ENCODE measurements at places on chromosomes 11 and 22.

GRCh38 chr11:61732705-61733104 lies 19.7 kb upstream of the MYRF start:
- H3K36me3 ChIP-seq: no peaks in the 10 kb centered on the region
- no peak overlapping the region for H3K27ac ChIP-seq
- peaks cover 2% of the 10 kb centered on the region for H3K4me1 ChIP-seq
- no peak for DNase-seq
- H3K27me3 ChIP-seq: no peaks in the 10 kb centered on the region
- no peak overlapping the region for H3K4me3 ChIP-seq

DNA sequence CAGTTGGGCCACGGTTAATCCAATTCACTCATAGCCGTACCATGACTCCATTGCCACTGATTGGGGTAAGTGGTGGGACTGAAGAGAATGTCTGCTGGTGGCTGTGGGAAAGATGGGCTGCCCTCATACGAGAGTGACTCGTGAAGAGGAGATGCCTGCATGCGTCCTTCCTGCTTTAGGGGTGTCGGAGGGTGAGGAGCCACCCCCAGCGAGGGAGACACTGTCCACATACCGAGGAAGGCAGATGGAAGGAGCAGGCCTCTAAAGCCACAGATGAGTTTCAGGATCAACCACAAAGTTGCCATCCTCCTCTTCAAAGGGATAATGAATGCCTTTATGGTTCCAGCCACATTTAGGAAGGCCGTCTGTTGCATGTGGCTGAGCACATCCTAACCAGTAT lies 83.2 kb downstream of the GRIK4 start:
- H3K27me3 ChIP-seq: peaks cover 39% of the 10 kb centered on the region
- no peaks in the 10 kb centered on the region for H3K4me1 ChIP-seq

DNA sequence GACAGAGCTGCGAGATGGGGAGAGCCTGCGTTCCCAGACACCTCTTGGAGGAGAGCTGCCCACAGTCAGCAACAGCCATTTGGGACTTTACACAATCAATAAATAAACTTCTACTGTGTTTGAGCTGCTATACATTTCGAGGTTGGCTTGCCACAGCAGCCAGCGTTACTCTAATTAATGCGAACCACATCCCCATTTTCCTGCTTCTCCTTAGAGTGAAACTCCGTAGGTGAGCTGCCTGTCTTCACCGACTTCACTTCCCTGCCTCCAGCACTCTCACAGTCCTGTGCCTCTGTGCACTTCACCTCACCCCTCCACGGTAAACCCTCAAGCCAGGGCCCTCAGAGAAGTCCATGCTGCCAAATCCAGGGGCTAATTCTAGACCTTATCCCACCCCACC lies 5.9 kb upstream of the SLC22A12 start:
- H3K4me3 ChIP-seq: no peak overlapping the region
- no peak for DNase-seq
- peaks cover 11% of the 10 kb centered on the region for H3K27me3 ChIP-seq
- no peaks in the 10 kb centered on the region for H3K36me3 ChIP-seq
- H3K4me1 ChIP-seq: no peaks in the 10 kb centered on the region

GRCh38 chr11:33697997-33698396 lies 2.6 kb downstream of the C11orf91 start:
- no peak overlapping the region for H3K4me3 ChIP-seq
- peaks cover 17% of the 10 kb centered on the region for H3K4me1 ChIP-seq
- no peak overlapping the region for H3K27ac ChIP-seq
- H3K36me3 ChIP-seq: no peaks in the 10 kb centered on the region
- no peak for DNase-seq
- peaks cover 20% of the 10 kb centered on the region for H3K27me3 ChIP-seq

DNA sequence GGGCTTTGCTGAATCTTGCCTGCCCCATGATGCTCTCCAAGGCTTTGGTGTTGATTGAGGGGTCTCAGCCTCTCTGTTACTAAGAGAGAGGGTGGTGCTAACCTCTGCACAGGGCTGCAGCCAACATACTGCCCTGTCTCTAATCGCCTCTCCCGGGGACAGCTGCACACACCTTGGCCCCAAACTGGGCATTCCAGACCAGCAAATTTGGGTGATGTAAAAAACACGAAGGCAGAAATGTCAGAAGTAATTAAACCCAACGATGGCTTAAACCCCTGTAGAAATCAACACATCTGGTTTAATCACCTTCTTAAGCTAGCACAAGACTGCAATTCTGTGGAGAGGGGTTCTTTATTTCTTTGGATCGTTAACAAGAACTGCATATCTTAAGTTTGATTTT lies 116.5 kb downstream of the FEZ1 start:
- H3K4me3 ChIP-seq: no peak overlapping the region
- H3K4me1 ChIP-seq: no peaks in the 10 kb centered on the region
- DNase-seq: no peak
- no peaks in the 10 kb centered on the region for H3K36me3 ChIP-seq

- DNase-seq: no peak
- no peaks in the 10 kb centered on the region for H3K27me3 ChIP-seq
- peak overlapping the region; percentile 95 for H3K4me3 ChIP-seq
- H3K36me3 ChIP-seq: peaks cover 48% of the 10 kb centered on the region
- H3K27ac ChIP-seq: peak overlapping the region; percentile 97
Observed at GRCh38 chr11:43359422-43359818, 700 bp downstream of the TTC17 start.

DNA sequence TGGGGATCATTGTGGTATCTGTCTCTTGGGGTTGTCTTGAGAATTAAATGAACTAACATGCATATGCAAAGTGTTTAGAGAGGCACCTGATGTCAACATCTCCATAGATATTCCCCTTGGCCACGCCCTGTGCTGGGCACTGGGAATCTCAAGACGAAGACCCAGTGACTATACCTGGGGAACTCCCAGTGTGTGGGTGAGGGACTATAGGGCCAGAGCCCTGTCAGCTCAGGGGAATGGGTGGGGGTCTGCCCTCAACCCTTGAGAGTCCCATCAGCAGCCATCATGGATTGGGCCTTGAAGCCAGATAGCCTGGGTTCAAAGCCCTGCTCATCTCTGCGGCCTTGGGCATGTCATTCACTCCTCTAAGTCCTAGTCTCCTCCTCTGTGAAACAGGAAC lies 21.6 kb upstream of the LMO1 start:
- no peaks in the 10 kb centered on the region for H3K36me3 ChIP-seq
- H3K4me3 ChIP-seq: no peak overlapping the region
- H3K27ac ChIP-seq: no peak overlapping the region
- DNase-seq: no peak
- no peaks in the 10 kb centered on the region for H3K4me1 ChIP-seq
- peaks cover 12% of the 10 kb centered on the region for H3K27me3 ChIP-seq

- no peaks in the 10 kb centered on the region for H3K4me1 ChIP-seq
- DNase-seq: no peak
- no peak overlapping the region for H3K4me3 ChIP-seq
- peaks cover 2% of the 10 kb centered on the region for H3K27me3 ChIP-seq
- H3K27ac ChIP-seq: no peak overlapping the region
- no peaks in the 10 kb centered on the region for H3K36me3 ChIP-seq
Observed at GRCh38 chr11:94201004-94201465, 72.4 kb downstream of the PANX1 start.

- H3K27ac ChIP-seq: no peak overlapping the region
- no peak for DNase-seq
- H3K36me3 ChIP-seq: peaks cover 11% of the 10 kb centered on the region
- H3K4me1 ChIP-seq: no peaks in the 10 kb centered on the region
Observed at GRCh38 chr22:43127166-43127908, 15.9 kb downstream of the MCAT start.

DNA sequence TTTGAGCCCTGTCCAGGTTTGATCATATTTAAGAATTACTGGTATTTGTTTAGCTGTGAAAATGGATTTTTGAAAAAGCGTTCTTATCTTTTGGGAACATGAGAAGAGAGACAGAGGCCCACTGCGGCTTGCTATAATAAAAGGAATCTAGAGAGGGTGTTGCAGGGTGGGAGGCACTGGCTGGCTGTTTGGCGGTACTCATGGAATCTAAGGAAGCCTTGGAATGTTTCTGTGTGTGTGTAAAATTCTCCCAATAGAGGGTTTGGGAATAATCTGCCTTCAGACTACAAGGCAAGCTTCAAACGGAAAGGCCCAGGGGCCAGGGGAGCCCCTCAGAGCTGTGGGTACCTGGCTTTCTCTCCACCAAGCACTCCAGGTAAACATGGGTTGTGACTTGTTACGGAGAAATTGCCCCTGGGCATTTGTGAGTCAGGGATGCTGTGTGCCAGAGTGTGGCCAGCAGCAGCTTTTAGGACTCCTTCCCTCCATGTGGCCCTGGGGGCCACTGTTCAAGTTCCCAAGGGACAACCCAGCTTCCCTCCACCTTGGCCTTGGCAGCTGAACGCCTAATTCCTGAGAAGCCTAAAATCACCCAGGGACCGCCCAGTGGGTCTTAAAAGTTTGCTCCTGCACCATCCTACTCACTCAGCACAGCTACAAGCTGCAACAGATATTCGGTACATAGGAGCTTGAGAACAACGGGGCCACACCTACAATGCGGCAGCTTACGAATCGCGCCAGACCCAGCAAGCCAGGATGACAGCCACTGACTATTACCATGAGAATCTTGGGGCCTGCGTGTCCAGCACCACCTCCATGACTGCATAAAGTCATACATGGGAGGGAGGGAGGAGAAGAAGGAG lies 14.1 kb upstream of the SYT8 start:
- H3K36me3 ChIP-seq: no peaks in the 10 kb centered on the region
- H3K27ac ChIP-seq: no peak overlapping the region
- peaks cover 6% of the 10 kb centered on the region for H3K27me3 ChIP-seq
- DNase-seq: no peak

- DNase-seq: no peak
- H3K4me3 ChIP-seq: no peak overlapping the region
- H3K27ac ChIP-seq: no peak overlapping the region
- H3K27me3 ChIP-seq: no peaks in the 10 kb centered on the region
Observed at GRCh38 chr11:78164471-78164870, 24.0 kb downstream of the KCTD21 start.

GRCh38 chr11:121636081-121636799 lies 183.5 kb upstream of the SORL1-AS1 start:
- no peak for DNase-seq
- peaks cover 24% of the 10 kb centered on the region for H3K36me3 ChIP-seq
- no peaks in the 10 kb centered on the region for H3K4me1 ChIP-seq

DNA sequence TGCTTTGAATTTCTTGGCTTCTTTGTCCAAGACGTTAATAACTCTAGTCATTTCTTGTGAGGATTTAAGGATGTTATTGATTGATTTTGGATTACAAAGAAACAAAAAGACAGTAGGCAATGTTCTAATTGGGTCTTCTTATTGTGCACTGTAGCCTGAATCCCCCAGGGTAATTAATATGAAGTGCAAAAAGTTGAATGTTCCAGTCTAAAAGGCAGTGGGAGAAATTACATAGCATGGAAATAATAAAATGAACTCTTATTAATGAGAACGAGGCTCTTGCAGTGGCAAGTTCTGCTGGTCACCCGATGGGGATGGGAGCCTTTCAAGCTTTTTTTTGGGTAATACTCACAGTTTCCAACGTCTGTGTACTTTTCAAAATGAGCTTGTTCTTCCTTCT lies 45.6 kb downstream of the UBASH3B start:
- H3K27ac ChIP-seq: peak overlapping the region; percentile 79
- H3K36me3 ChIP-seq: peaks cover 17% of the 10 kb centered on the region
- peaks cover 83% of the 10 kb centered on the region for H3K4me1 ChIP-seq
- H3K4me3 ChIP-seq: no peak overlapping the region

- H3K27me3 ChIP-seq: no peaks in the 10 kb centered on the region
- H3K4me1 ChIP-seq: peaks cover 1% of the 10 kb centered on the region
- no peak overlapping the region for H3K27ac ChIP-seq
- H3K36me3 ChIP-seq: peaks cover 4% of the 10 kb centered on the region
- H3K4me3 ChIP-seq: no peak overlapping the region
Observed at GRCh38 chr22:11360632-11361031, 4167.4 kb upstream of the OR11H1 start.

DNA sequence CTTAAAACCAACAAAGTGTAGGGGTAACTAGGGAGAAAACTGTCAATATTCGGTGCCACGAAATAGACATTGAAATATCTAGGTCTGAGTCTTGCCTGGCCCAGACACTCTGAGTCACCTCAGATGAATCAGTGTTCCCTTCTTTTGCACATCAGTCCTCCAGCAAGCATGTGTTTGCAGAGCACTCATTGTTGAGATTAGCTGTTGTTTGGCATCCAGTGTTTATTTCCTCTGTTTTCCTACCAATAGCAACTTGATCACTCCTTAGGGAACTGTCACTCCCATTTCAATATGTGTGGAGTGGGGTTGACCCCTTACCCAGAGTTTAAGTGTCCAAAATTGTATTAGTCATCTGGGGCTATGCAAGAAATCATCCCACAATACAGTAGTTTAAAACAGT lies 4.7 kb upstream of the ASCC2 start:
- H3K4me1 ChIP-seq: peaks cover 13% of the 10 kb centered on the region
- H3K4me3 ChIP-seq: no peak overlapping the region
- peaks cover 3% of the 10 kb centered on the region for H3K36me3 ChIP-seq
- DNase-seq: no peak

DNA sequence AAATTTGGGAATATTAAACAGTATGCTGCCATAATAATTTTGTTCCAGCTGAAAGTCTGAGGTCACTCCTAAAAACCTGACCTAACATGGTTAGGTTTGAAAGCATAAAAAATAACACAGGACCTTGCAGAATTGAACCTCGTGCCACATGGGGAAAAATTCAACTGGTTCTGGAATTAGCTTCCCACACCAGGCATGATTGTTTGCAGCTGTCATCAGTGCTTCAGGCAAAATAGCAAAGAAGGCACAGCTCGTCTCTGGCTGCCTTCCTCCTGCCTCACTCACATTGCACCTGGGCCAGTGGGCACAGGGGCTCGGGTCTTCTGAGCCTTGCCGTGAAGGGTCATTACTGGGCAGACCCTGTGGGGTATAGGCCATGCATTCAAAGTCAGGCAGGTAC lies 153.8 kb upstream of the ARHGAP20 start:
- no peak overlapping the region for H3K27ac ChIP-seq
- no peaks in the 10 kb centered on the region for H3K27me3 ChIP-seq
- H3K36me3 ChIP-seq: no peaks in the 10 kb centered on the region
- no peaks in the 10 kb centered on the region for H3K4me1 ChIP-seq
- no peak for DNase-seq

DNA sequence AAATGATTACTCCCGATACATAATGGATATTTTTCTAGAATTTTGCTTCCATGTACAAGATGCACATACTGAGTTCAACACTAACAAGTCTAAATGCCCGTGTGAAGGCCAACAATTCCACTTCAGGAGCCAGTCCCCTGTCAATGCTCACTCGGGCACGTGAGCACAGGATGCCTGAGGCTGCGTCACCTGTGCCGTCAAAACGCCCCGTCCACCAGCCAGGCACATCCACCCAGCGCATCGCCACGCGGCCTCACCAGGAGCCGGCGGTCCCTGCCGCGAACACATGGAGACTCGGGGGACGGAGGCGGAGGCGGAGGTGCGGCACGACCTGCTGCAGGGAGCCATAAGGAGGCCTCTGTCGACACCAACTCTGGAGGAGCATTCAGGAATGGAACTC lies 9.8 kb downstream of the TOLLIP start:
- H3K4me3 ChIP-seq: no peak overlapping the region
- H3K27me3 ChIP-seq: no peaks in the 10 kb centered on the region
- DNase-seq: peak; percentile 17
- H3K27ac ChIP-seq: no peak overlapping the region
- peaks cover 32% of the 10 kb centered on the region for H3K4me1 ChIP-seq

- H3K27ac ChIP-seq: peak overlapping the region; percentile 44
- no peaks in the 10 kb centered on the region for H3K27me3 ChIP-seq
- peaks cover 100% of the 10 kb centered on the region for H3K36me3 ChIP-seq
- peaks cover 54% of the 10 kb centered on the region for H3K4me1 ChIP-seq
- DNase-seq: no peak
- H3K4me3 ChIP-seq: no peak overlapping the region
Observed at GRCh38 chr22:20092477-20092854, 12.4 kb downstream of the DGCR8 start.
